ENCODE measurements at places on chromosomes 1 and 21.
A peak's percentile ranks its signal among the peaks of the same experiment; 100 is the strongest.

DNA sequence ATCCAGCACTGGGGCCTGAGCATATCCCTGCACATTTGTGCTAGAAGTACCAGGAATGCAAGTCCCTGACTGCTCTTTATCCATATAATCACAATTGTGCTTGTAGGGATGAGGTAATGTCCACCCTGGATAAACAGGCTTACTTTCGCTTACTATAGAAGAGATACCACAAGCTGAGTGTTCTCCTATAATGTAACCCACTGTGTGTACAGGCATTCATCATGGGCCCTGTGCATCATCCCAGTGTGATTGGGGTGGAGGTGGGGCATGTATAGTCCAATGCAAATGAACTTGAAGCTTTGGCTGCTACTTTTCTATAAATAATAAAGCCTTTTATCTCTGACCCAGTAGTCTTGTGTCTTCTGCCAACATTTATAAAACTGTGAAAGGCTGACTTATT lies 69.3 kb downstream of the MAN1A2 start:
- DNase-seq: peak; percentile 3

DNA sequence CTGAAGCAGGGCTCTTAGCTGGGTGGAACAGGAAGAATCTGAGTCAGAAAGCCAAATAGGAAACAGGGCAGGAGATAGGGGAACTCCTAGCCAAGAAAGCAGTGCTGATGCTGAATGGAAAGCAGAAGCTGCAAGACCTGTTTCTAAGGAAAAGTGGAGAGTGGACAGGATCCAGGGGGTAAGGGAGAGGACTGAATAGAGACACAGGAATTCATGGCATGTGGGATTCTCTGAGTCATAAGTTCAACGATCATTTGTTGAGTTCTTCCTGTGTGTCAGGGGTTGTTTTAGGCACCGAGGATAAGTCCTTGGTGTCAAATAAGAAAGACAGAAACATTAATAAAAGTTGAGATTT lies 153.8 kb upstream of the FGGY start:
- DNase-seq: peak; percentile 87

DNA sequence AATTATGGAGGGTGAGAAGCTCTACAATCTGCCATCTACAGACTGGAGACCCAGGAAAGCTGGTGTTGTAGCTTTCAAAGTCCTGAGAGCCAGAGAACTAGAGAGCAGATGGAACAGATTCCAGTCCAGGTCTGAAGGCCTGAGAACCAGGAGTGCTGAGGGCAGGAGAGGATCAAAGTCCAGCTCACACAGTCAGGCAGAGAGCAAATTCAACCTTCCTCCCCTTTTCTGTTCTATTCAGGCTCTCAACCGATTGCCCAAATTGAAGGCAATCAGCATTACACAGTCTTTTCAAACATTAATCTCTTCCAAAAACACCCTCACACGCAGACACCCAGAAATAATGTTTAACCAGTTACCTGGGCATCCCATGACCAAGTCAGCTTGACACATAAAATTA lies 2.5 kb upstream of the TMPRSS2 start:
- no peak for DNase-seq

GRCh38 chr1:14113841-14114567 lies 414.0 kb downstream of the PRDM2 start:
- peak; percentile 58 for DNase-seq

- no peak for DNase-seq
These were observed 6.8 kb downstream of the SEMA4A start for GRCh38 chr1:156160000-156160742.

DNA sequence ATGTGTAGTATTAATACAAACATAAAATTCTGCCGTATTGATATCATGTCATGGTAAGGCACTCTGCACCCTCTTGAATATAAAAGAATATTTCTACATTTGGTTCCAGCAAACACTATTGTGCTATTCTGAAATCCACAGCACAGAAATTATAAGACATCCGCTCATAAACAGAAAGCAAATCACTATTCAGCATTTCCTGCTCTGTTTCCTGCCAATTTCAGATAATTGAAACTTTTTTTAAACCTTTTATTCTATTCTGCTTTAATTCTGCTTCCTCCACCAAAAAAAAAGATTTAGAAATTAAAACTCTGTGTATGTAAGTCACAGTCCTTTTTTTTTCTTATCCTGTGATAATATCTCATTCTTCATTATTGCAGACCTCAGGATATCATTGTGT lies 39.6 kb upstream of the PLEKHO1 start:
- DNase-seq: no peak

DNA sequence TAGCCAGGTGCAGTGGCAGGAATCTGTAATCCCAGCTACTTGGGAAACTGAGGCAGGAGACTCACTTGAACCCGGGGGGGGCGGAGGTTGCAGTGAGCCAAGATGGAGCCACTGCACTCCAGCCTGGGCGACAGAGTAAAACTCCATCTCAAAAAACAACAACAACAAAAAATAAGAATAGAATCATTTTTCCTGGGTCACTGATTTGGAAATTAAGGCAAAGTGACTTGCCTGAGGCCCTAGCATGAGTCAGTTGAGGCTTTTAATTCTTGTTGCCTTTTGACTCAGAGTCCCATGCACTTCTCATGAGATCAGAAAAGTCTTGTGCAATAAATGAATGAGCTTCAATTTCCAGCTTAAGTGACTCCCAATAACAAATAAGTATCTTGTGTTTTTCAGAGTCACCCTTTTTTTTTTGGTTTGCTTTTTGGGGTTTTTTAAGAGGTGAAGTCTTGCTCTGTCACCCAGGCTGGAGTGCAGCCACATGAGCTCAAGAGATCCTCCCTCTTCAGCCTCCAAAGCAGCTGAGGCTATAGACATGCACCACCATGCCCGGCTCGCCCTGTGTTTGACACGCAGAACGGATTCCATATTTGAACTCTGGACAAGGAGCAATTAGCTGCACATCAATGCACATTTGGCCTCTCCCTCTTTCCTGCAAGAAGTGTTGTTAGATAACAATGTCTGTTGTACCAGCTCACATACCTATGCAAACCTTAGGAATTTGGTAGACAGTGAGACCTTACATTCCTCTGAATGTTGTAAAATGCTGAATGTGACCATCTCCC lies 3.4 kb upstream of the PLEKHM2 start:
- DNase-seq: peak; percentile 77

GRCh38 chr1:77438236-77438913 lies 156.6 kb downstream of the AK5 start:
- DNase-seq: peak; percentile 85

DNA sequence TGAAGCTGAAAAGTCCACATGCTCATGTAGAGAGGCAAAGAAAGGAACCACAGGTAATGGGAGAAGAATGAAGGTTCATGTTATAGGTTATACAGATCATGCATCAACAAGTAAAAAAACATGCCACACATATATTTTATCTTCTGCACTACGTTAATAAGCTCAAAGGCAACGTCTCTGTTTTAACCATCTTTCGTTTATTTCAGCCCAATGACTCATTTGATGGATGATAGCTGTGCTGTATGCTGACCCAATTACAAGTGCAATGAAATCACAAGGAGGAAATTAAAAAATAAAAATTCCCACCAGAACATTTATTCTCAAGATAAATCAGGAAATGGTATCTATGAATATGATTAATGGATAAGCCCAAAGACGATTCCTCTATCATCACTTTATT lies 24.6 kb downstream of the XCL1 start:
- no peak for DNase-seq

- no peak for DNase-seq
These were observed 22.2 kb upstream of the HPDL start for GRCh38 chr1:45304311-45305081.

GRCh38 chr1:232143315-232143886 lies 486.5 kb downstream of the SIPA1L2 start:
- peak; percentile 14 for DNase-seq

DNA sequence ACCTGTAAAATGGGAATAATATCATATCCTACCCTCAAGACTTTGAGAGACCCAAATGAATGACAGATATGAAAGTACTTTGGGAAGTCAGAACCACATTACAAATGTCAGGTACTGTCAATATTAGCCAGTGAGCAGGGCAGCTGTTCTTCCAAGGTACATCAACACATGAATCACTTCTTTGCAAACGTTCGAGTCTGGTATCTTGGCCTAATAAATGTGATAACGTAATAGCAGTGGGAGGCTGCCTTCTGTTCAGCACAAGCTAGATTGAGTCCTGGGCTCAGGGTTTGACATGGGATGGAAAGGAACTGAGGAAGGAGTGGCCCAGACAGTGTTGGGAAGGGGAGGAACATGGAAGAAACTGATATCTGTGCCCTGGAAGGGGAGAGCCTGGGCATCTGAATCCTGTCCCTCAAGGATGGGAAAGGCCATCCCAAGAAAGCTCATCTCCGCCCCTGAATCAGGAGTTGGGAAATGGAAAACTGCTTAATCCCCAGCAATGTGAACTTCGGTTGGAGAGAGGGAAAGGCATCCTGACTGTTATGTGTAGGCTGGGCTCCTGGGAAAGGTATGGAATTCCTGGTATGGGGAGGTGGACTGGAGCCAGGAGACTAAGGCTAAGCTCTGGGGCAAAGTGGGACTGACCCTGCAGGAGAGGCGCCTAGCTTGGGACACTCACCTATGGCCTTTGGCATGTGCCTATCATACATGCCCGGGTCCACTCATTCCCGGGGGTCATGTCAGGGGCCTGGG lies 14.3 kb downstream of the KCNC4 start:
- DNase-seq: no peak

DNA sequence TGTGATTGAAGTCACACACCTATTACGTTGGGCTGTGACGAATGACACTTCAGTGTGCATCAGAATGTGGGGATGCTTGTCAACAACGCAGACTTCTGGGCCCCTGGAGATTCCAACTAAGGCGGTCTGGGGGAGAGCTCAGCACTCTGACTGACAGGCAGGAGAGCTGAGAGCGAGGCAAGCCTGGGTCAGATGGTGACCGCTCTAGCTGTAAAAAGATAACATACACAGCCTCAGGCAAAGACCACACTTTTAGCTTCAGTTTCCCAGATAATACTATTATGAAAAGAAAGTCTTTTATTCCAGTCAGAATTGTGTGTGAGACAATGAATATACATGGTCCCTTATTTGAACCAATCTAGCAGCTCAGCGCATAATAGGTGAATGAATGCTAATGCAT lies 25.4 kb downstream of the EDARADD start:
- no peak for DNase-seq

- DNase-seq: peak; percentile 62
These were observed 28.3 kb downstream of the VANGL2 start for GRCh38 chr1:160428655-160429054.

DNA sequence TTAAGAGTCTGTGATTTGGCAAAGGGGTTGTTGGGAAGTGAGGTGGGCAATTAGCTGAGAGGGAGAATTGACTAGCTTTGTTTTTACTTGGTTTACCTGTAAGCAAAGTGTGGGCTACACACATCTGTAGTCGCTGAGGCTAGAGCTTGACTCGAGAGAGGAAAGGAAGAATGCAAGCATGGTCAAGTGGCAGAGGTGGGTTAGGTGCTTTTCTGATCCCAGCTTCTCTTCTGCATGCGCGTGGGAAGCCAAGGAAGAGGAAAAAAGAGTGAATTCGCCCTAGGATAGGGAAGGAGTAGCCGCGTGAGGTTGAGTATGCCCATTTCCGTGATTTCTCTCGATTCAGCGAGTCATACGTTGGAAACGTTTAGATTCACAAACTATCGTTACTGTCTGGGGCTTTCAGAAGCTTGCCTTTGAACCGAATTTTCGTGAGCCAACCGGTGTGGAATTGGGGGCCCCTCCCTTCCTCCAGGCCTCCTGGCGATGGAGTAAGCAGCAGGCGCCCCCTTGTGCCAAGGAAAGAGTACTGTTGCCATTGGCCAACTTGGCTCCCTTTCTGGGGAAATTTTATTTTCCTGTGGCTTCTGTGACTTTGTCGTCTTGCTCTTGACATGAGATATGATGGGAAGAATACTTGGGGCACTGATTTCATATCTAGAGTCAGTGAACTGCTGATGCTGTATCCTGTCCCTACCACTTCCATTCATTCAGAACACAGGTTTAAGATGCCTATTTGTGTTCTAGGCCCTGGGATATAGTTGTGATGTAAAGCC lies 1.3 kb downstream of the PIGV start:
- DNase-seq: peak; percentile 85

GRCh38 chr1:17630048-17630830 lies 90.7 kb downstream of the ARHGEF10L start:
- DNase-seq: no peak

GRCh38 chr1:4179914-4180735 lies 280.1 kb upstream of the C1orf174 start:
- no peak for DNase-seq

Measured in astrocyte of the spinal cord (primary cell).